ENCODE measurements at places on chromosomes 2 and 18.

GRCh38 chr2:174763780-174764179, 492 bp downstream of the CHRNA1 start:
- no peak for DNase-seq

GRCh38 chr2:199460101-199460671, 2.4 kb upstream of the SATB2 start:
- DNase-seq: no peak

DNA sequence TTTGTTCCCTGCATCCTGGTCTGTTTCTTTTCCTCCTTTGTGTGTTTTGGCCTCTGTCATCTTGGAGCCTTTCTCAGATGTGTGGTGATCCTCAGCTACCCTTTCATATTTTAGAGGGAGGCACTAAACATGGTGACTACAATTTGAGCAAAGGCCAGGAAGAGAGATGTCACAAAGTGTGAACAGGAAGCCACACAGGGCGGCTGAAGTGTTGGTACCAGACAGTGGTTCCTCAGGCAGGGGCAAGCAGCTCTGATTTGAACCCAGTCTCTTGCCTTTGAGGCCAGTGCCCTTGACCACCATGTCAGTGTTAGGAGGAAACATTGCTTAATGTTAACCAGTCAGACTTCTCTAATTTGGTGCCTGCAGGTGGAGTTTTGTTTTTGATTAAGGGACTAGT, 9.2 kb downstream of the LRRFIP1 start:
- no peak for DNase-seq

DNA sequence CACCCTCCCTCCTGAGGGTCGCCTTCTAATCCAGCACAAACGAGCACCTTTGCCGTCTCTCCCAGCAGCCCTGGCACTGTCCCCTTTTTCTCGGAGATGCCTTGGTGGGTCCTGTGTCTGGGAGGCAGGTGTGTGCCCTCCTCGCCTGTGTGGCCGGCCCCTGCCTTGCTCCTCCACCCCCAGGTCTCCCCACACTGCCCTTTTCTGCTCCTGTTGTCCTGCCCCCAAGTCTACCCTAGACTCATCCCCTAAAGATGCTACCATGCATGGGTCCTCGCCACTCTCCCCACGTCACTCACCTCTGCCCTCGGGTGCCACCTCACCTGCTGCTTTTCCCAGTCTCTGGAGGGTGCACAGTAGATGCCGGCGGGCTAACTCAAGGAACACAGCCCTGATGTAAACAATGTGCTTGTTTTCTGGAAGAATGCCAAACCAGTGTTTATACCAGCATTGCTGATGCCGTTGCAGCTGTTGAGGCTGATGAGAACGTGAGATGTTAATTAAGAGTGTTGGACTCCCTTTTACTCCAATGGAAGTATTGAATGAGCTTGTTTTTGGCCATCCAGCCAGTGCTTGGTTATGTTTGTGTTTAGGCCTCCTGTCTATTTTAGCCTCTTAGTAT, 223.1 kb downstream of the AGAP1 start:
- no peak for DNase-seq

- DNase-seq: no peak
These were observed 145.4 kb upstream of the RIOK3 start for GRCh38 chr18:23307567-23308295.

GRCh38 chr18:27165412-27165811, 19.7 kb downstream of the CHST9 start:
- DNase-seq: no peak

DNA sequence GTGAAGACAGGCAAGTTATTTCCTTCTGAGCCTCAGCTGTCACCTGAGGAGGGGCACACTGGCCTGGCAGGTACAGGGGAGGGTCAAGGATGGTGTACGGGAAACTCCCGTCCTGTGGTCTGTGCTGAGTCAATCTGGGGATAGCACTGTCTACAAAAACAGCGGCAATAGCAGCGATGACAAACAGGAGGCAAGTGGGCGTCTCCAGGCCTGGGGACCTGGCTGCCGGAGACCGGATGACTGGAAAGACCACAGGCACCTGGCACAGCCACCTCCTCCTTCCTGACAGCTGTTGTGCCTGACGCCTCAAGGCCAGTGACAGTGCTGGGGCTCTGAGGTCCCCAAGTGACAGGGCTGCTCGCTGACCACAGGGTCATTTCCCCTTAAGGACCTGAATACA, 202.1 kb upstream of the HS6ST1 start:
- DNase-seq: no peak

GRCh38 chr18:31103423-31103822, 1.2 kb upstream of the DSC2 start:
- no peak for DNase-seq

DNA sequence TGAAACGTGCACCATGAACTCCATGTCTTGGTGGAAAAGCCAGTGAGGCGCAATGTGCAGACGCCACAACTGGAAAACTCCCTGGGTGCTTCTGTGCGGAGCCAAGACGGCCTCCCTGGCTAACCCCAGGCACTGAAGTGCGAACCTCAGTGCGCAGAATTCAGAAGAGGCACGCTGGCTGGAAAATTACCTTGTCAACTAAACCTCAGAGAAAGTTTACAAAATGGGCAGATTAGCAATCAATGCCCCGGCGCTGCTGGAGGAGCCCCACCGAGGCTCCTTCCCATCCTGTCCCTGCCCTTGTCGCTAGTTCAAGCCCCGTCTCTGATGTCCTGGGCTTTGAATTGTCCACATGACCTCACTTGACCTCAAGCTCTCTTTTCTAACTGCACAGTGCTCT, 22.2 kb downstream of the SNORC start:
- DNase-seq: no peak

All from stimulated activated CD4-positive, alpha-beta T cell treated with anti-CD3 and anti-CD28 coated beads, Interleukin-4, amount 100 ng/mL, for 1 hour (primary cell).